ENCODE measurements at places on chromosomes 11 and 22. TPM values are rescaled to one million over a fixed set of nuclear protein-coding genes. Genes with fewer than 3 reads are reported as not detected.

LRRC32 gene
- total RNA-seq, result 3.0 TPM

HTR3A gene
- 0.21 TPM for total RNA-seq

OR51B5 gene
- total RNA-seq, result 0.31 TPM

TNKS1BP1 gene
- 4.2 TPM for total RNA-seq

WBP2NL gene
- 0.42 TPM for total RNA-seq

RRAS2 gene
- total RNA-seq, result 28.7 TPM

OR8G5 gene
- not detected for total RNA-seq

OR52I1 gene
- not detected for total RNA-seq

TMEM126A gene
- 14.4 TPM for total RNA-seq

ART5 gene
- total RNA-seq, result not detected

LMO2 gene
- total RNA-seq, result 28.4 TPM

SLC36A4 gene
- total RNA-seq, result 34.1 TPM

NLRP6 gene
- 9.7 TPM for total RNA-seq

SLC1A2 gene
- 2.0 TPM for total RNA-seq

OR4C3 gene
- not detected for total RNA-seq

CTSW gene
- 130 TPM for total RNA-seq

CWF19L2 gene
- 34.6 TPM for total RNA-seq

BSCL2 gene
- total RNA-seq, result 14.9 TPM

DDT gene
- total RNA-seq, result 45.8 TPM

VPS26B gene
- 36.5 TPM for total RNA-seq

OR56A1 gene
- under 0.01 TPM for total RNA-seq

FDX1 gene
- total RNA-seq, result 13.7 TPM

MS4A3 gene
- total RNA-seq, result 0.31 TPM

SYT7 gene
- under 0.01 TPM for total RNA-seq

DEFB131B gene
- not detected for total RNA-seq

GAB4 gene
- 0.21 TPM for total RNA-seq

NXPE4 gene
- total RNA-seq, result not detected

LSP1 gene
- total RNA-seq, result 357 TPM

NXPE2 gene
- not detected for total RNA-seq

RTN4R gene
- 0.21 TPM for total RNA-seq

SLC22A25 gene
- total RNA-seq, result not detected

CD3E gene
- total RNA-seq, result 136 TPM

TMEM191C gene
- total RNA-seq, result 2.1 TPM

OR10G6 gene
- total RNA-seq, result not detected

SERPIND1 gene
- not detected for total RNA-seq

OR8G1 gene
- under 0.01 TPM for total RNA-seq

MUC6 gene
- total RNA-seq, result under 0.01 TPM

IL17REL gene
- total RNA-seq, result not detected

CRYBB3 gene
- total RNA-seq, result not detected

Measured in mononuclear cell (primary cell).